ENCODE measurements at places on chromosomes 7 and 10.

GRCh38 chr10:79004311-79004710 lies 64.5 kb upstream of the ZMIZ1 start:
- no peak for DNase-seq

DNA sequence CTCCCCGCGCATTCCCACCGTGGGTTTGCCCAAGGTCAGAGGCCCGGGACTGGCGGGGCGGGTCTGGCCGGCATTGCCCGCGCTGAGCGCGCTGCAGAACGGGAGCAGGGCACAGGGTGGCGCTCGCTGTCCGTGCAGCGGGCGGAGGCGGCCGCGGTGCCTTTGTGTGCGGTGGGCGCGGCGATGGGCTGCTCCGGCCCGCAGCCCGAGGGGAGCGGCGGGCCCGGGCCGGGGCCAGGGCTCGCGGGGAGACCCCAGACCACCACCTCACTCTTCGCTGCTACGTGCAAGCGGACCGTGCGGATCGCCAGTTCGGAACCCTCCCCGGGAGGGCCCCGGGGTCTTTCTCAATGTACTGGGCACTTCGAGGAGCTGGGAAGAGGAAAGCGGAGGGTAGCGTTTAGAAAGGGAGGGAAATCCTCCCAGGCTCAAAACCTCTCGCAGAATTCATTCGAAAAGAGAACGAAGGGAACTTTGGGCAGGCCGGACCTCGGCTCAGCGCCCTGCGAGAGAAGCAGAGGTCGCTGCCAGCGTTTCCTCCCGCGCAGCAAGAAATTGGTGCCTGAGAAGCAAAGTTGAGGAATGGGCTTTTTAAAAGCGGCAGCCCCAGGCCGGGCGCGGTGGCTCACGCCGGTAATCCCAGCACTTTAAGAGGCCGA lies 8.5 kb downstream of the SP8 start:
- DNase-seq = peak; percentile 65

DNA sequence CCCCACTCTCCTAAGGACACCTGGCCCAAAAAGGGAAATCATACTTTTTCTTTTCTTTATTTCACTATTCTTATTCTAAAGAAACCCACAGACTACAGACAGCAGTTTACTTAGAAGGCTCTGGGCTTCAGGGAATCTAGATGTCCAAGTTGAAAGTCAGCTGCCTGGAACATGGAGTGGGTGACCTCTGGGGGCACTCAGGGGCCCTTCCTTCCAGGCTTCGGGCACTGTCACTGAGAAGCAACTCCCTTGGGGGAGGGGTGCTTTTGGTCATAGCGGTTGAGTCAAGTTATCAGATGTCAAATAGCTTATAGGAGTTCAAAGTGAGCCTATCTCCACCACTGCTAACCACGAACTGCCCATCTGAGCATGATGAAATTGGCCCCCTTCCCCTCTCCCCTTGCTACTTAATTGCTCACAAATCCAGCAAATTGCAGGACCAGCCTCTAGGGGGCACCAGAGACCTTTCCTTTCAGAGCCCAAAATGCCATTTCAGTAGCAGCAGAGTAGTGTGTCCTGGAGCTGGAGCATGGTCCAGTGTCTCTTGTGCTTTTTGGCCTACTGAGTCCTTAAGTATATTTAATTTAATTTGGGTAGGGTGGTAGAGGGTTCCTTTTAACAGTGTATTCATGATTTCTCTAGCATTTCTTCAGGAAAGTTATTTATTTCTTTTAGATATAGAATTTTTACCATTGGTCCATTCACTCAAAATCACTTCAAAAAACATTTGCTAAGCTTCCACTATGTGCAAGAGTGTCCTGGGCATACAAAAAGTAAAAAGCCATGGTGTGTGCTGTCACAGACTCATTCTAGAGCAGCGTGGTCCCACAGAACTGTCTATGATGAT lies 463.8 kb downstream of the KCNMA1 start:
- peak; percentile 91 for DNase-seq

- no peak for DNase-seq
Observed at GRCh38 chr7:55275291-55276200, 89.6 kb upstream of the LANCL2 start.
